Stimulated activated CD8-positive, alpha-beta memory T cell treated with anti-CD3 and anti-CD28 coated beads, Interleukin-15, amount 100 ng/mL, for 48 hours (primary cell): ENCODE measurements at places on chromosomes 4 and X.

GRCh38 chrX:127606590-127606989 lies 445.6 kb downstream of the ACTRT1 start:
- no peak for DNase-seq

GRCh38 chr4:26529479-26529878 lies 39.2 kb upstream of the CCKAR start:
- DNase-seq = no peak

GRCh38 chr4:140374130-140374477 lies 658 bp downstream of the SCOC start:
- no peak for DNase-seq

- DNase-seq = no peak
Observed at GRCh38 chr4:56914336-56914735, 6.6 kb downstream of the REST start.

DNA sequence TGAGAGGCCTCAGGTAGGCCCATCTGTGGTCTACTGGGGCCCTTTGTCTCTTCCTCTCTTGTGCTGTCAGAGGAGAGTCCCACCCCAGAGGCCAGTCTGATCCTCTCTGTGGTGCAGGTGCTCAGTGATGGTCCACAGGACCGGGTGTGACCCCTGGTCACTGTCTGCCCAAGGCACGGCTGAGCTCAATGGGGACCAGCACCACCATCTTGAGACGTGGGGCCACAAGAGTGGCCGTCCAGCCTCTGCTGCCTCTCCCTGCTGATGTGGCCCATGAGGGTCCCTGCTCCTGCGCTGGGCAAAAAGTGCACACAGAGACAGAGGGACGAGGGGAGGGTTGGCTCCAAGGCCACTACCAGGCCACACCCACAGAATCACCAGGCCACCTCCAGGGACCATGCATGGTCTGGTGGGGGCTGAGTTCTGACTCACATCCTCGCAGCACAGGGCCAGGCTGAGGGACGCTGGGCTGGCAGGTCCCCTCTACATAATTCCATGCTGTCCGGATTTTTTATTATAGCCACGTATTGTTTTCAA lies 88.3 kb downstream of the FAM53A start:
- DNase-seq = no peak

GRCh38 chr4:24164054-24164693 lies 274.3 kb upstream of the PPARGC1A start:
- DNase-seq = no peak
